ENCODE measurements at places on chromosomes 7 and 10.

- peak; percentile 44 for DNase-seq
Observed at GRCh38 chr7:139960157-139960556, 102.6 kb downstream of the PARP12 start.

- peak; percentile 40 for DNase-seq
Observed at GRCh38 chr7:113071465-113071864, 15.2 kb downstream of the GPR85 start.

DNA sequence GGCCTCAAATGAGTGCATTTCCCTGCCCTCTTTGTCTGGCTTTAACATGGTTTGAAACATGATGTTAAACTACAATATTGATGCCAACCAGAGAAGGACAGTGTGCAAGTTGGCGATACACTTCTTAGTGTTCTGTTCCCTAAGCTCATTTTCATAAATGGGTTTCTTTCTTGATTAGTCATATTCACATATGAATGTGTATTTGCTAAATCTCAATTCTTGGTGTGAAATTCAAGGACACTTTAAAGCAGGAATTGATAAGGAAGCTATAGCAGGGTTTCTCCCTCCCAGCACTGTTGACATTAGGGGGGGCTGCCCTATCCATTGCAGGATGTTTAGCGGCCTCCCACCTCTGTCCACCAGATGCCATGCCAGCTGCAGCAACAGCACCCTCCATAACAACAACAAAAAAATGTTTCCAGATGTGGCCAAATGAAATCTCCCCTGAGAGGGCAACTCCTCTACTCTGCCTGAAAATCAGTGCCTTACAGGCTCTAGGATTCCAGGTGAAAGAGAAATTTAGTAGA lies 13.1 kb downstream of the CCNY start:
- DNase-seq: no peak

DNA sequence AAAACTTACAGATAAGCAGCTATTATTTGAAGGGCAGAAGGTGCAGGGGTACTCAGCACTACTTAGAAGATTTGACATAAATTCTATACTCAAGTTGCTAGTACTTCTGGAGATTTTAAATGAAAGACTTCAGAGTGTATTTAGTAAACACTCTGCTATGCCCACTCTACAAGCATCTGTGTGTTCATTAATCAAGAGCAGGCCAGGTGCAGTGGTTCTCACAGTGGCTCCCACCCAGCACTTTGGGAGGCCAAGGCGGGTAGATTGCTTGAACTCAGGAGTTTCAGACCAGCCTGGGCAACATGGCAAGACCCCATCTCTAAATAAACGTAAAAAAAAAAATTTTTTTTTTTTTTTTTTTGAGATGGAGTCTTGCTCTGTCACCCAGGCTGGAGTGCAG lies 38.9 kb upstream of the TOMM7 start:
- no peak for DNase-seq

DNA sequence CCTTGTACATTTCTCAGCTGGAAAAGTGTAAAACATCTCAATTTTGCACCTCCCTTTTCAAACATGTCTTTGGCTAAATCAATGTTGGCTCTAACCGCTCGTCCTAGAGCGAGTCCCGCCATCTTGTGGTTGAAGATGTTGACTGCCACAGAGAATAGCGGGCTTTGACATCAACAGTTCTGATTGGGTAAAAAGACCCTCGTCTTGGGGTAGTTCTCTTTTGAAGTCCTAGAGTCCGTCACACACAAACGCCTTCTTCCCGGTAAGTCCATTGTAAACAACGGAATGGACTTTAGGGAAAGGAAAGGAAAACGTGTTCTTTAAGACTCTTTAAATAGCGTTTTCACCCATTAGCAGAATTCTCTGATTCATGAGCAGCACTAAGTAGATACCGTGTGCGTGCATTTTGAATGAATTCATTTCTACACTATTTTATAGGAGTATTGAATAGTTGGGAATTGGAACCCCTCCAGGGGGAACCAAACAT lies 452 bp upstream of the RPP30 start:
- DNase-seq: peak; percentile 79

DNA sequence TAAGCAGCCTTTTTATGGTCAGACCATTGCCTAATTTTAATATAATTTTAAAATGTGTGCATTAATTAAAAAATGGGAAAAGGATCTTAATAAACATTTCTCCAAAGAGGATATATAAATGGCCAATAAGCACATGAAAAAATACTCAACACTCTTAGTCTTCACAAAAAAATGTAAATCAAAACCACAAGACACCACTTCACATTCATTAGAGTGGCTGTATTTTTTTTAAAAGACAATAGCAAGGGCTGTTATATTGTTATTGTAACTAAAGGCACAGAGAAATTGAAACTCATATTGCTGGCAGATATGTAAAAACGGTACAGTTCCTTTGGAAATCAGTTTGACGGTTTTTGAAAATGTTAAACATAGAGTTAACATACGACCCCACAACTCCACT lies 3.2 kb upstream of the CROT start:
- no peak for DNase-seq

DNA sequence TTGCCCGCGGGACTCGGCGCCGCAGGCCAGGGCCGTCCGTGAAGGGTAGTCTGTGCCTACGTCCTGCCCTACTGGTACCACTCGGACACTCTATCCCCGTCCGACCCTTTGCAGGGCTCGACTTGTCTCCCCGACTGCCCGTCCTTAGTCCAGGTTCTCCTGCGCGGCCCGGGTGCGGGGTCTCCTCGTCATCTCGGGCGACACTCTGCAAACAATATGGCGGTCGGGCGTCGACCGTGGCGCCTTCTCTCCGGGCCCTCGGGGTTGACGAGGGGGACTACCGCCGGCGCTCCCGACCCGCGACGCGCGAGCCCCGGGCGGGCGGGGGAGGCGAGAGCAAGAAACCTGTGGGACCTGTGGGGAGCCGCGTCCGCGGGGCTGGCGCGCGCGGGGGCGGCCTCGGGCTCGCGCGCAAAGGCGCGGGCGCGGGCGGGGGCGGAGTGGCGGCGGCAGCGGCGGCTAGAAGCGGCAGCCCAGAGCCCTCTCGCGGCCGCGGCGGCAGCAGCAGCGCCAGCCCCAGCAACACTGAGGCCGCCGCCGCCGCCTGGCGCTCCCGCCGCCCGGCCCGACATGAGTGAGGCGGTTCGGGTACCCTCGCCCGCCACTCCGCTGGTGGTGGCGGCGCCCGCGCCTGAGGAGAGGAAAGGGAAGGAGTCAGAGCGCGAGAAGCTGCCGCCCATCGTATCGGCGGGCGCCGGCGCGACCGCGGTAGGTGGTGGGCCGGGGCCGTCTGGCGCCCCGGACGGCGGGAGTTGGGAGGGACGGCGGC lies at the start of gene HECTD2:
Gene HECTD2 (plus strand): TSS at position 476 of the 769 bp plus-strand sequence. CDS start 95 bp downstream, at position 571.
- peak; percentile 80 for DNase-seq

DNA sequence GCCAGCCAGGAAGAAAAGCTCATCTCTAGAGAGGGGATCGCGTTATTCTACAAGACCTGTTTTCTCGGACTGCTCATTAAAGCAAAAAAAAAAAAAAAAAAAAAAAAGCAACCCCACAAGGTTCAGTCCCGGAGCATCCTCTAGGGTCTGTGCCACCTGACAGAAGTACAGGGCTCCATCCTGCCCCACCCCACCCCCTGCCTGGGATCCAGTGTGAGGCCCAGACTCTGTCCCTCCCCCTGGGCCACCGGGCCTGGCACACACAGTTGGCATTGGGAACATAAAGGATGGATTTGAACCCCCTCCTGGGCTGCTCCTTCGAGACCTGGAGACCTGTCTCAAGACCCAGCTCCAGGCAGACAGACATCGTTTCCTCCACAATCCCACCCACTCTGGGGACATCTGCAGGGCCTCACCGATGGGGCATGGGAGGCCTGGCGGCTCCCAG lies 688 bp downstream of the ORAI2 start:
- no peak for DNase-seq

- DNase-seq: no peak
Observed at GRCh38 chr10:27258838-27259812, 18.5 kb upstream of the ACBD5 start.

- no peak for DNase-seq
Observed at GRCh38 chr10:3421537-3422257, 249.1 kb upstream of the PITRM1 start.

GRCh38 chr10:78314651-78315050 lies 281.0 kb downstream of the RPS24 start:
- DNase-seq: no peak

DNA sequence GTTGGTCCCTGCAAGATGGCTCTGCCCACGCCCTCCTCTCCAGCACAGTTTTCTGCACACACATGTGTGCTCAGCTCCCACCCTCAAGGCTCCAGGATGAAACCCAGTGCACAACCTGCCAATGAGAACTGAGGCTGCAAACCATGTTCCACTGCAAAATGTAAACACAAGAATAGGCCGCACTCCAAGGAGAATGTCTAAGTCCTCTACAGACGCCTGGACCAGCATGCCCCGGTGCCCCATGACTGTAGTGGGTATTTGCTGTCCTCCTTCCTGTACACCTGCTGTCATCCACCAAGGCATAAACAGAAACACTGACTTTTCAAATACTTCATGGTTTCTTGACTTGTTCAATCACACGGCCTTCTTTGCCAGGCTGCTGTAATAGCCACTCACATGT lies 72.6 kb downstream of the COBL start:
- no peak for DNase-seq

GRCh38 chr10:3033925-3034324 lies 33.4 kb upstream of the PFKP start:
- no peak for DNase-seq

GRCh38 chr7:19284596-19285300 lies 139.5 kb upstream of the FERD3L start:
- peak; percentile 43 for DNase-seq

DNA sequence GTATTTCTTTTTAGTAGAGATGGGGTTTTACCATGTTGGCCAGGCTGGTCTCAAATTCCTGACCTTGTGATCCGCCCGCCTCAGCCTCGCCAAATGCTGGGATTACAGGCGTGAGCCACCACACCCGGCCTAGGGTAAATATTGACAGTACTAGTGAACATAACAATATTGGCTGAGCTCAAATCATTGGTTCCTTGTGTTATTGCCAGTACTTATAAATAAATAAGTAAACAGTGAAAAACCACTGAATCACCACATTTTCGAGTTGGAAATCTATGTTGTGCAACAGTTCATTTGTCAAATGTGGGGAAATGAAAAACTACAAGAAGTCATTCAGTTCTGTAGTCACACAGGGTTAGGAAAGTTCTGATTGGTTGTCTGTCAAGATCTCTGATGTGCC lies 15.8 kb downstream of the RPP30 start:
- no peak for DNase-seq

- no peak for DNase-seq
Observed at GRCh38 chr10:61669849-61670248, 7.1 kb downstream of the CABCOCO1 start.

DNA sequence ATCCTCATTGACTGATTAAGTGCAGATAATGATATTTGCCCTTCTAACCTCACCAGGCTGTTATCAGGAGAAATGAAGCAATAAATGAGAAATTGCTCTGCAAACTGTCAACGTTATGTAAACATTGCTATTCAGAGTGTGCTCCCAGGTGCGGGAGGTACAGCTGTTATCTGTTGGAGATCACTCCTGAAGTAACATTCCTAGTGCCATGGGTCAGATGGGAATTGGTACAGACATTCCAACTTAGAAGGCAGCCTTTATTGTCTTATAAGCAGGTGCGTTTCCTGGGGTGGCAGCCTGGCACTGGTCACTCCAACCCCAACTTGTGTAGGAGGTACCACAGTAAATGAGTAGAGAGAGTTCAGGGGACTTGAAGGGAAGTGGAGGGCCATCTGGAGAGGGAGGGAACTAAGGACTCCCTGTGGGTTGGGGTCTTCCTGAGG lies 36.8 kb downstream of the HK1 start:
- DNase-seq: no peak

DNA sequence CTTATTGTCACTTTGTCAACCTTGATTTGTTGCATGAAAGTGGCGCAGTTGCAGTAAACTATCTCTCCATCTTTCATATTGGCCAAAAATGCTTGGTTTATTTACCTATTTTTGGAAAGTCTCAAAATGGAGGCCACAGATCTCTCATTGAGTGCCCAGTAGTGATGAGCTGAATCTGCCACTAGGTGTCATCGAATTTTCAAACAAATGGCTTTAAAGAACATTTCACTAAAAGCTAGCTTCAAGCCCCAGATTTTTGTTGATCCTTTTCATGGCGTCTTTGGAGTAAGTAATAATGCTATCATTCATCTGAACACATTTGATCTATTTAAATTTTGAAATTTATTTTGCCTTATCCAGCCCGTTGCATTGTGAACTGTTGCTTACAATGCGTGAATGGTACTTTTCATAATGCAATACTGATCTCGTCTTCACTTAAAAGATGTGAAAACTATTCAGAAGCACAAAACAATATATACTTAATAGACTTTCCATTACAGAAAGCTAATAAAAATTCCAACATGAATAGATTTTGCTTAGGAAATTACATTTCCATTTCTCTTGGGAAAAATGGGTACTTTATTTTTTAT lies 236.2 kb downstream of the DNAJB9 start:
- peak; percentile 7 for DNase-seq

DNA sequence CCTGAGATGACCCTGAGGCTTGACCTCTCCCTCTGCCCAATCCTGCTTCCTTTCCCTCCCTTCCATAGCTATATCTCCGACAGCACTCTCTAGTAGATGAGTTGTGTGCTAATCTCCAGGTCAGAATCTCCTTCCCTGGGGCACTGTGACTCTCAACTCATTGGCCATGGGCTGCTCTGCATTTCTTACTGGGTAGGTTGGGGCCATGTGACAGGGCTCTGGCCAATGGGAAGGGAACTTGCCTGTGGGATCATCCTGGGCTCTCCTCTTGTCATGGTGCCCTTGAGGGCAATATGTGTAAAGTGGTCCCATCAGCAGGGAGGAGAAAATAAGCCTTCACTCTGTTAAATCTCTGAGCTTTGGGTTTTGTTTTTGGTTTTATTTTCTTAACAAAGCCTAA lies 80.1 kb upstream of the ANKRD1 start:
- no peak for DNase-seq

GRCh38 chr10:59622320-59623132 lies 87.1 kb downstream of the SLC16A9 start:
- DNase-seq: peak; percentile 45

DNA sequence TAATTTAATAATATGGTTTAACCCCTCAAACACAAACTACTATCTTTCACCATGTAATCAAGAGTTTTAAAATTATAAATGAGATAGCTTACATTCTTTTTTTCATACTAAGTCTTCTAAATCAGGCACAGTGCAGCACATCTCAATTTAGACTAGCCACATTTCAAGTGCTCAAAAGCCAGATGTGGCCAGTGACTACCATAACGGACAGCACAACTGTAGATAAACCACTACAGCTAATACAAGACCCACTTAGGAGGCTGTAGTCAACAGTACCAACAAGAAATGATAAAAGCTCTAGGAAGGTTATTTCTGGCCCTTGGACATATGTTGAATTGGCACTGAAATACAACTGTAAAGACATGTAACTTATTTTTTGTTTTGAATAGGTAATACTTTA lies 65.3 kb downstream of the JAZF1 start:
- no peak for DNase-seq

- no peak for DNase-seq
Observed at GRCh38 chr7:143018931-143019330, 8.0 kb downstream of the OR9A2 start.

GRCh38 chr10:6542999-6543430 lies 37.1 kb downstream of the PRKCQ start:
- DNase-seq: no peak

Data from EL (cell line).